ENCODE measurements at places on chromosomes 3 and 15. TPM values are rescaled to one million over a fixed set of nuclear protein-coding genes. Genes with fewer than 3 reads are reported as not detected.

- no peak for DNase-seq
Observed at GRCh38 chr3:115982629-115983028, 359.3 kb downstream of the GAP43 start.

DNA sequence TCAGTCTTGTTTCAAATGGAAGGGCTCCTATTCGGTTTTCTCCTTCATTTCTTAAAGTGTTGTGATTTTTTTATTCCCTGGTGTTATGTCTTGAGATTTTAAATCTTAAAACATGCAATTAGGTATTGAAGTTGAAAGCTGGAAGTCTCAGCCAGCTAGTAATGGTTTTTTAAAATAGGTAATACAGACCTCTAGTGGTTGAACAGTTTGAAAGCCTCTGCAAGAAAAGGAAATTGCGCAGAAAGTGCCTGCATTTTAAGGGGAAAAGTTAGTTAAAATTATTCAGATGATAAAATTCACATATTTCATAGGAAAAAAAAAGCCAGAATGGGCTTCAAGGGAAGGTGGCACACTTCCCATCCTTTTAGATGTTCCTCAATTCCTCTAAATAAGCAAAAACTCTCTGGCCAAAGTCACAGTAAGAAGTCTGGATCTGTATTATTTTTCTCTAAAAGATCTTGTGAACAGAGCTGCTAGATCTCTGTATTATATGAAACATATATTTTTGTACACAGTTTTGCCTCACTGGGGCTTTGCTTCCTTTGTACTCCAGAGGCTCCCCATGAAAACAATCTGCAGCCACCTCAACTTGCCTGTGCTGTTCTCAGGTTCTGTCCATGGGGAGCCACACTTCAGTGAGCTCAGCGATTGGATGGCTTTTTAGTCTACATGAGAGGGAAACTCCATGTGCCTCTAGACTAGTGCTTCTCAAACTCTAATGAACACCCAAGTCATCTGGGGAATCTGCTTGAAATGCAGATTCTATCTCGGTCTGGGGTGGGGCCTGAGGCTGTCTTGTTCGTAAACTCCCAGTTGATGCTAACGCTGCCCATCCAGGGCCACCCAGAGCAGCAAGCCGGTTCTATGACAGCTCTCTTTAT lies 21.5 kb downstream of the AGTR1 start:
- peak; percentile 32 for DNase-seq

DNA sequence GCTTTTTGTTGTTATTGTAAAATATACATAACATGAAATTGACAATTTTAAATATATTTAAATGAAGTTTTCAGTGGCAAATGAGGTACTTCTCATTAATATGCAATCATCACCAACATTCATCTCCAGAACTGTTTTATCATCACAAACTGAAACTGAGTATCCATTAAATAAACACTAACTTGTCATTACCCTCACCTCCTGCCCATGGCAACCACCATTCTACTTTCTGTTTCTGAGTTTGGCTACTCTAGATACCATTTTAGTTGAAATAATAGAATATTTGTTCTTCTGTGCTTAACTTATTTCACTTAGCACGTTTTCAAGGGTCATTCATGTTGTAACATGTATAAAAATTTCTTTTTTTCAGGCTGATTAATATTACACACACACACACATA lies 834.3 kb downstream of the PLOD2 start:
- DNase-seq: no peak

Gene PPIB
- total RNA-seq: 177 TPM

DNA sequence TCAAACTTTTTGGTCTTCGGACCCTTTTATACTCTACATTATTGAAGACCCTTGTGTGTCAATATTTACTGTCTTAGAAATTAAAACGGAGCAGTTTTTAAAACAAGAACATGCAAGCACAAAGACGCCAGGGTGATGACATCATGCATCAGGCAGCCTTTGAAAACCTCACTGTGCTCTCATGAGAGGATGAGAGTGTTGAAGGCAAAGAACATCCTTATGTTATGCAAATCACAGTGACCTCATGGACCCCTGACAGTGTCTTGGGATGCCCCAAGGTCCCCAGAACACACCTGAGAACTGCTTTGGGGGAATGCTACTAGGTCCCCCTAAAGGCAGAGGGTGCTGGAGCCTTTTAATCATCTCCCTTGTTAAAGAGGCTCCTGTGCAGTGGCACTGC lies 51.6 kb downstream of the CHDH start:
- DNase-seq: no peak

DNA sequence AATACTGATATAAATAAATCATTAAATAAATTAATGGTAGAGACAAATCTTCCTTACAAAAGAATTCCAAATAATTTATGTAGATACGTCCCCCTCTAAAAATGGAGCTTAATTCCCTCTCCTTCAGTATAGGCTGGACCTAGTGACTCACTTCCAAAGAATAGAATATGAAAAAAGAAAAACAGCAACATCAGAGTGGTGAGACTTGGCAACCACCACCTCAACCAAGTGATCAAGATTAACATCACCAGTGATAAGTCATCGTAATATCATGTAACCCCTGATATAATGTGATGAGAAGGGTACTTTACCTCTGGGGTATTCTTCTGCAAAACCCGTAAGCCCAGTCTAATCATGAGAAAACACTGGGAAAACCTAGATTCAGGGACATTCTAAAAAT lies 13.4 kb downstream of the GOLGB1 start:
- no peak for DNase-seq

DNA sequence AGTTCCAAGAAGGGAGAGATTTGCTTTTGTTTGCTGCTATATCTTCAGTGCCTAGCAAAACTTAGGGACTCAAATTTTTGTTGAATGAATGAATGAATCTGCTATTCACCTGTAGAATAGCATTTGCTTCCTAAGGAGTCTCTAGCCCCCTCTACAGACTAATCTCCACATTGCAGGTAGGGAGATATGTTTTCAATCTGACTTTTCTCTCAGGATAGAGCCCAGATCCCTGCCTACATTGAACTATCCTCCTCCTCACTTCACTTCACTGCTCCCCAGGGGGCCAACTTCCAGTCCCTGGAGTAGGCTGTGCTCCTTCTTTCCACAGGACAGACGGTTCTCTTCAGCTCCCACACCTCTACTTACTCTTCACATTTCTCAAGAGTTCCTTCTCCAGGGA lies 81.9 kb upstream of the PTX3 start:
- DNase-seq: no peak

GRCh38 chr3:106825962-106826605 lies 551.2 kb upstream of the CCDC54 start:
- DNase-seq: peak; percentile 86

DNA sequence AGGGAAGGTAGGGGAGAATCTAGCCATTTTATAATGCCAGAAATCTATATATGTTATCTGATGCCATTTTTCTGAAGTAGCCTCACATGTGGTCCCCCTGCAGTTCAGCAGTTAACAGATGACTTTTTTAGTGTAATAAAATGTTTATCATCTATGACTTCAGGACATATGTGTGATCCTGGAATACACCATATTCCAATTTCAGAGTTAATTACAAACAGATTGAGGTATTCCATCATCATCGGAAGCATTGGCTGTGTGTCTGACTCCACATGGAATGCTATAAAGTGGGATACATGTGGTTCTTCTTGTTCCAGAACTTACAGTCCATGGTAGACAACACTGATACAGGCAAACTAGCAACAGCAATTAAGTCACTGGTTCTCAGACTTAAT lies 45.9 kb upstream of the LIMD1 start:
- DNase-seq: no peak

- no peak for DNase-seq
Observed at GRCh38 chr3:150639262-150639661, 36.1 kb downstream of the SELENOT start.

GRCh38 chr3:14001136-14001535 lies 121.3 kb upstream of the WNT7A start:
- no peak for DNase-seq

Gene IL16
- total RNA-seq: 6.5 TPM

DNA sequence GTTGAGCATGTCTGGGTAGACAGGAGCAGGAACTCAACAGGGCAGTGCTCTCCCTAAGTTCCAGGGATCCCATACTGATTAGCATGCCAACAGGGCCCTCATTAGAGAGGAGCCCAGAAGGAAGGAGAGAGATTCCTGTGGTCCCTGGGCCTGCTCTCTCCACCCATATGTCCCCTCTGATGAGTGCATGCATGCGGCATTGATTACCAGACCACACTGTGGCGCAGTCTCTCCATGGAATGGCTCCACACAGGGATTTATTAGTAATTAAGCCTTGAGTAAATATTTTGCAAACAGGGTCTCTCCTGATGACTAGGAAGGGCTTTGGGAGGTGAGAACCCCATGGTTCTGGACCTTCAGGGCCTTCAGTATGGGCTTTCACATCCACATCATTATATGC lies 60.0 kb upstream of the ST8SIA2 start:
- no peak for DNase-seq

Gene MKRN3
- total RNA-seq: 2.7 TPM

Gene KNG1
- total RNA-seq: not detected

DNA sequence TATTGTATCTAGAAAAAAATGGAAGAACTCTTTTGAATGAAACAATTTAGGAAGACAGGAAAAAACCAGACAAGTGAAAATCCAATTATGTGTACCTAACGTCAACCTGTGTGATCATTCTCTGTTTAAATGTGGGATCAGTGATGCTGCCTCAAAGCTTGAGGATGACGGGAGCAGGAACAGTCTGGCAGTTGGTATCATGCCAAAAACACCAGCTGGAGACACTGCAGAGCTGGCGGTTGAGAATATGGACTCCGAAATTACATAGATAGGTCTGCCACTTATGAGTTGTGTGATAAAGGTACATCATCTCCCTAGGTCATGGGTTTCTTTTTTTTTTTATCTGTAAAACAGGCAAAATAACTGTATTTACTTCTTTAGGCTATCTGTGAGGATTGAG lies 480.5 kb downstream of the CNTN4 start:
- peak; percentile 44 for DNase-seq

DNA sequence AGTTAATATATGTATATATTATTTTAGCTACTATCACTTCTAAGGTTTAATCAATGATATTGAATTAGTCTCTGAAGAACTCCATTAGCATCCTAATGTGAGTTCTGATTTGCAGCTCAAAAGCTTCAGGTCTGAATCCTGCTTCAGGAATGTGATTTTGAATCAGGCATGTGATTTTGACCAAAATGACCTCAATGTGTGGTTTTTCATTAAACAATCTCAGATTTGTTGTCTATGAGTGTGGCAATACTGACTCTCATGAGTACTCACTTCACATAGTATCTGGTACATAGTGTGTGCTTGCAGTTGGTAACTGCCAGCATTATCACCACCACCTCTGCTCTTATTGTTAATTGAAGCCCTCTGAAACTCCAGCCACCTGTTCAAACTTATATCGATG lies 251.0 kb downstream of the KCNH8 start:
- no peak for DNase-seq

DNA sequence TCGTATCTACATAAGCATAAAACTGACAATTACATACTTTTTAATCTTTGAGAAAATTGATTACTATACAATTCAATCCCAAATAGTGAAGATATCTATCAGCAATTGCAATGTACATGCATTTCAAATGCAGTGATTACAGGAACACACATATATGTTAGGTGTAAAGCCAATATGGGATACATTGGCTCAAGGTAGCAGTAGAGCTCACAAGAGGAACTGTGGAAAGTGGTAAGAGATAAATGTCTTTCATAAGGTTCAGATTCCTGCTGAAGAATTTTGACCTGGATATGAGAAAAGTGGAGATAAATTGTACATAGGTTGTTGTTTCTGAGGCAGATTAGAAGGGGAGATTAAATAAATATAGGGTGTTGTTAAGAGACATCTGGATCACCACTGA lies 1280.5 kb downstream of the OTOL1 start:
- DNase-seq: no peak

DNA sequence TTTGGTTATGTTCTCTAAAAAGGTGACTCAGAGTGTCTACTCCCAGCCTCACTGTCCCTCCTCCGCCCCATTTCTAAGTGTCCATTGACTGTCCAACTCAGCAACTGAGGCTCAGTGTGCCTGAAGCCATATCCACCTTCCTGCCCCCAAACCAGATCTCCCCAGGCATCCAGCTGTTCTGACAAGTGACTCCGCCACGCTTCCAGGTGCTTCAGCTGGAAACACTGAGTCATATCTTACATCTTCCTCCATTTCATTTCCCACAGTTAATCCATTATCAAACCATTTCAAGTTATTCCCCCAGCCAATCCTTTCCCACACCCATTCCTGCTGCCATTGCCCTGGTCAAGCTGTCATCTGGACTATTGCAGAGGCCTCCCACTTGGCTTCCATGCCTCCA lies 17.1 kb downstream of the MAGEF1 start:
- peak; percentile 50 for DNase-seq

Gene SEMA7A
- 5.8 TPM for total RNA-seq

DNA sequence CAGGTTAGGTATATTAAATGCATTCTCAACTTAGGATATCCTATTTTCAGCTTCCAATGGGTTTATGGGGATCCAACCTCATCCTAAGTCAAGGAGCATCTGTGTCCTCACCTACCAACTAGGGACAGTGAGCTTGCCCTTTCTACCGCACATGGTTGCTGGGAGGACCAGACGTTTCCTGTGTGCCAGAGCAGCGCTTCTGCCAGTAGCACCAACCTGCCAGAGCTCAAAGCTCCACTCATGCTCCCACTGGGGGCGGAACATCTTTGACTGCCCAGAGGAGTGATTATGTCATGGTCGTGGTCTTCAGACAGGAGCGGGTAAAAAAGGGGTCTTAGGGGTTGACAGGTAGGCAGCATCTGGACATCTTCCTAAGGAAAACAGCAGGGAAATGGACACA lies 24.7 kb downstream of the XPC start:
- no peak for DNase-seq

DNA sequence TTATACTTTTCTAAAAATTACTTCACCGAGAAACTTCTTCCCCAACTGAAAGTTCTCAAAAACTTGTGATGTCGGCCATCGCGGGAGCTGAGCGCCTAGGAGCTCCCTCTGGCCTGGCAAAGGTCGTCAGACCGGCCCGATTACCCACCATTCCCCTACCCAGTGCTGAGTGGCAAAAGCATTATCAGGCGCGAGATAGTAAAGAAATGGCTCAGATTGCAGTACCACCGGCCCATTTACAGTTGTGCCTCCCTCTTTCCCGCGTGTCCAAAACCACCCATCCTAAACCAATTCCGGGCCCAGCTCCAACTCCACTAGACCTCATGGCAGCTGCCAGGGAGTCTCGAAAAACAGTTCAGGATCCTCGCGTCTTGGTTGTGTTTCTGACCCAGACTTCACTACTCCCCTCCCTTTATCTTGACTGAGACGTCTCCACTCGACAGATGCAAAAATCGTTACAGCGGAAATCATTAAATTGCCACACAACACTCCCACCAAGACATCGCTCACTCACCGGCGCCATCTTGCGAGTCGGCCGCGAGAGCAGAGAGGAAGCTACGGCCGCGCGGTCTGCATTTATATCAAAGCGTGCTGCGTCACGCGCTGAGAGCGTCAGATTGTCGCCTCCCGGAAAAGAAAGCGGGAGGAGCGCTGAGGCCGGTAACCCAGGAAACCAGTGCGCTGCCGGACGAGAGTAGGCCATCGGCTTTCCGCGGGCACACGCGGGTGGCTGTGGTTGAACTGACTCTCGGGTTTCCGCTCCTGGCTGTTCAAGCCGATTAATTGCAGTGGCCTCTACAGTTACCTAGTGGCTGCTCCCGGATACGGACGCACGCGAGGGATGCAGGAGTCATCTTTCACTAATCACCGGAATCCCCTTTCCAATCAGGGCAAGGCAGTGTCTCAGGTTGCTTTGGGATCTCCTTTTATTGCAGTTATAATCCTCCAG lies at the start of gene RPL22L1:
RPL22L1 (minus strand) TSS at position 551 of the 949 bp plus-strand sequence; CDS start at position 523, 28 bp downstream.
- peak; percentile 98 for DNase-seq

Gene SENP7
- 57.4 TPM for total RNA-seq

All from tongue (tissue), 3 donors.